Activated CD4-positive, alpha-beta T cell treated with anti-CD3 and anti-CD28 coated beads for 4 hours (primary cell): ENCODE measurements at places on chromosomes 1 and 21.

DNA sequence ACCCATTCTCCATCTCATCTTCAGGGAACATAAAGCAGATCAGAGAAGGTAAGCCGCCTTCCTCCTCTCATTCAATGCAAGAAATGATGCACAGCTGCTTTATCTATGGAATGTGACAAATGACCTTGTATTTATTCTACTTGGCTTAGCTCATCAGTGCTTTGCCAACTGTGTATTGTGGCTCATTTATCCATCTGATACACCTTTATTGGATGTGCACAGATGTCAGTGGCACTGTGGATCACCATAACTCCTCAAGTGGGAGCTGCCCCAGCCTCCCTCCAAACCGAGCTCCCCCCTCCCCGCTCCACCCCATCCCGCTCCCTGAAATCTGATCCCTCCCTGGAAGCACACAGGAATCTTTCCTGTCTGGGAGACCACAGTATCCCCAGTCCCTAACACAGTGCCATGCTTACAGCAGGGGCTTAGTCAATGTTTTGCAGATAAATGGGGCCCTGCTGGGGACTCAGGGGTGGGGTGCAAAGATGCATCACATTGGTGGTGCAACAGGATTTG lies 156.0 kb upstream of the RAB4A start:
- no peak for DNase-seq

DNA sequence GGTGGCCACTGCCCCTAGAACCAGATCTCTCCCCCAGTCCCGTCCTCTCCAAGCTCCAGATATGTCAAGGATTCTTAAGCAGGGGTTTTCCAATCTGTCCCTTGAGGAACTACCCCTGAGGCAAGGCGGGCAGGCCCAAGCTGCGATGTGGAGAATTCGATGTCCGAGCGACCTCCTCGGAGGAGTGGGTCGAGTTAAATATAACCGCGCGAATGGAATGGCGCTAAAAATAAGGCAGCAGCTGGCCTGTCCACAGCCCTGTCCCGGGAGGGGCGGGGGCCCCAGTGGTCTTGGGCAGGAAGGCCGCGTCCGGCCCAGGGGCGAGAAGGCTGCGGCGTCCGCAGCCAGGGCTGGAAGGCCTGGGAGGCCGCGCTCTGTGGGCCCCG lies 5.8 kb upstream of the FOXD3 start:
- DNase-seq: no peak

DNA sequence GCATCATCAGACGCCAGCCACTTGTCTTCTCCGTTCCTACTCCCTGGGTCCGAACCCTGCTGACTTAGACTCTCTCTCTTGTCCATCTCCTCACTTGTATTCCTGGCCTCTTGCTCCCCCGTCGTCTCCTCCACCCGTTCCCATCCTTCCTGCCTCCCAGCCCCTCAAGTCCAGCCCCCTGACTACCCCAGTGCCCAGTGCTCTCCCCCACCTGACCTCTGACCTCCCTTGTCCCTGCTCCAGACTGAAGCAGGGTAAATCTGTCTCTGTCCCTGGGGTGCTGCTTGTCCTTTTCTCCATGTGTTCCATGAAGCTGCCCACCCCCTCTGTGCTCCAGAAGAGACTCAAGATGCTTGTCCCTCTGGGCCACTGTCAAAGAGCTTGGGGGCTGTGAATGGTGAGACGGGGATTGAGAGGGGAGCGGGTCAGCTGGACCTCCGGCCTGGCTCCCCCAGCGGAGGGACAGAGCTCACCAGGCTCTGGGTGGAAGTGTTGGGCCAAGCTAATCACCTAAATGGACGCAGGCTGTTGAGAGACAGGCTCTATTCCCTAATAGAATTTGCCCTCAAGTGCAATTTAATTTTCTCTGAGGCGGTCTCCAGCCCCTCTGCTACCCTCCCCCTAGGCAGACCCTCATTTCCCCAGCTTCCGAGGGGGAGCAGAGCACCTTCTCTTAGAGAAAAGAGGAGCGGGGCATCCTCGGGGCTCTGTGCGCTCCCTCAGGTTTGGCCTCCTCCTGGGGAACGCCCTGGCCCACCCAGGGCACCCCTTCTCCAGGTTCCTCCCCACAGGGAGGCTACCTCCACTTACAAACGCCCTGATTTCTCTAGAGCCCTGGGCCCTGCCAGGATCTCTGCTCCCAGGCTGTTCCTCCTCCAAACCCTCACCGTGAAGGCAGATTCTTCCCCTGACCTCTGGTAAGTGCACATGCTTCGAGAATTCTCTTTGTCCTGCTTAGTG lies 11.0 kb upstream of the LHX4 start:
- no peak for DNase-seq

DNA sequence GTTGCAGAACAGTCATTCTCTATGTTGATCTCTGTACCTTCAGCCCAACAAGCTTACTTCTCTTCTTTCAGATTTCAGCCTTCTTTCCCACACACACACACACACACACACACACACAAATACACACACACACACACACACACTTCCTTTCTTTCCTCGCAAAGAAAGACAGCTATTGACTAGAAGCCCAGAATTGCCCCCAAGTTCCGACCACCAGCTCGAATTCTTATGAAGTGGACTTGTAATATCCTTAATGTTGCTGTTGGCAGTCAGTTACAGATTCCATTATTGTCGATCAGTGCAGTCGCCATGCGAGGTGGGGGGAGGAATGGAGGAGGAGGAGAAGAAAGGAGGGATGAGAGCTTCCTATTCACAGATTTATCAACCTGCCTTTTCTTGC lies 125.5 kb downstream of the CLEC20A start:
- DNase-seq: no peak

- peak; percentile 85 for DNase-seq
Observed at GRCh38 chr1:39183503-39184353, 20.8 kb upstream of the MACF1 start.
